H4 (cell line): ENCODE measurements at places on chromosomes 2 and 18. TPM values are rescaled to one million over a fixed set of nuclear protein-coding genes. Genes with fewer than 3 reads are reported as not detected.

Gene MPP4
- total RNA-seq, result not detected in 2 replicates

Gene ARL5A
- 37.8 and 38.6 TPM in 2 replicates for total RNA-seq

Gene MRPL53
- 25.3 and 42.4 TPM in 2 replicates for total RNA-seq

Gene SPP2
- not detected in 2 replicates for total RNA-seq

Gene MPPE1
- total RNA-seq, result 9.1 and 21.9 TPM in 2 replicates

Gene REG1B
- total RNA-seq, result not detected in 2 replicates

Gene MC4R
- 0.14 and 0.45 TPM in 2 replicates for total RNA-seq

Gene MERTK
- total RNA-seq, result 0.25 and 0.62 TPM in 2 replicates

Gene RIT2
- 2.1 and 5.1 TPM in 2 replicates for total RNA-seq

Gene RNPEPL1
- total RNA-seq, result 2.7 and 8.1 TPM in 2 replicates

Gene GYPC
- total RNA-seq, result 72.3 and 84.6 TPM in 2 replicates
